Upper lobe of left lung (tissue), 6 donors: ENCODE measurements at places on chromosomes 4 and X.

DNA sequence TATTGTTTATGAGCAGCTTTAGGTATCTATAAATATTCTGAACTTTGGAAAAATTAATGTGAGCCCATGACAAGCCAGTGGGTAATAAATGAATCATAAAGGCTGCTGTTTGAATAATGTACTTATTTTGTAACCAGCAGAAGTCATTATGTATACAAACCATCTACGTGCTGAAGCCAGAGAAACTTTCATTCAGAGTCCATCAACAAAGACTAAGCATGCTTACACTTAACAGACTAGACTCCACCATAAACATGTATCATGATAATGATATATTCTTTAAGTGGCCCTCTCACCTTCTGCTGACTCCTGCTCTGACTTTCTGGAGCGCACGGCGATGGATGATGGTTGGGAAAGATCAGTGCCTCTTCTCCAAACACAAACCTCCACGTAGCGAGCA lies 72.0 kb downstream of the SMARCA5 start:
- H3K4me3 ChIP-seq, result no peak overlapping the region
- DNase-seq, result no peak
- no peak overlapping the region for H3K27ac ChIP-seq
- no peaks in the 10 kb centered on the region for H3K27me3 ChIP-seq
- H3K36me3 ChIP-seq, result no peaks in the 10 kb centered on the region

DNA sequence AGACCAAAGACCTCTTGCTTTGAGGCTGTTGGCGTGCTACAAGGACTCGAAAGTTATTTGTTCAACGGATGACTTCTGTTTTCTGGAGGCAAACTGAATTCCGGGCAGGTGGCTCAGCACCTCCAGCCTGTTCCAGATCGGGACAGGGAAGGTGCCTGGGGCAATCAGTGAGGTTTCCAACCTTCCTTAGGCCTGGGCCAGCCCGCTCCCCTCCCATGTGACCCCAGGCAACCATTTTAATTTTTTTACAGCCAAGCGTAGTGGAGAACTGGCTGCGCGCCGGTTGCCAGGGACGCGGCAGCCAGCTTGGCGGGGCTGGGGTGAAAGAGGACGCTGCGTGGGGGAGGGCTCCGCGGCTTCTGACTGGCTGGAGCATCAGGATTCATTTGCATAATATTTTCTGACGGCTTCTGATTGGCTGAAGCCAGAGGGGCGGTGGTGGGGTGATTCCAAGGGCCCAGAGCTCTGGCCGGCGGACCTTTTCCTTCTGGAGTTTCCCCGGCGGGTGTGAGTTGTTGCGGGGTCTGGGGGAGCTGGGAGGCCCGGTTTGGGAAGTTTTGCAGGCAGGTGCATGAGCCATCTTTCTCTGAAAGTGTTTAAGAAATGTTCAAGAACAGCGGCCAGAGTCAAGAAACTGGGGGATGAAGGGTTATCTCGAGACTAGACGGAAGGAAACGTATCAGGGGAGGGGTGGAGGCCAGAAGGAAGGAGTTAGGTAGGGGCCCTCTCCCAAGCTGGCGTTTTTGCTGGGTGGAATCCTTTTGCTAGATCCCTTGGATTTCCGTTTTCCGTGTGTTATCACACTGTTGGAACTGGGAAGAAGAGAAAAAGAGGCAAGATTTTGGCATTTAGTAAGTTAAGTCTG lies at the start of gene MID1IP1:
Gene MID1IP1 (plus strand): TSS at position 479 of the 865 bp plus-strand sequence. CDS start 3,488 bp downstream, outside the sequence.
- no peaks in the 10 kb centered on the region for H3K27me3 ChIP-seq
- DNase-seq, result peak; percentile 89
- peak within 1 kb of the TSS; percentile 98 for H3K27ac ChIP-seq
- no peaks in the 10 kb centered on the region for H3K36me3 ChIP-seq
- peak within 1 kb of the TSS; percentile 60 for H3K4me3 ChIP-seq
- peaks cover 6% of the 10 kb centered on the region for H3K4me1 ChIP-seq

- H3K27ac ChIP-seq, result no peak overlapping the region
- no peaks in the 10 kb centered on the region for H3K36me3 ChIP-seq
- no peaks in the 10 kb centered on the region for H3K27me3 ChIP-seq
- H3K4me1 ChIP-seq, result peaks cover 4% of the 10 kb centered on the region
These were observed 6.6 kb downstream of the PF4V1 start for GRCh38 chr4:73859614-73860088.

DNA sequence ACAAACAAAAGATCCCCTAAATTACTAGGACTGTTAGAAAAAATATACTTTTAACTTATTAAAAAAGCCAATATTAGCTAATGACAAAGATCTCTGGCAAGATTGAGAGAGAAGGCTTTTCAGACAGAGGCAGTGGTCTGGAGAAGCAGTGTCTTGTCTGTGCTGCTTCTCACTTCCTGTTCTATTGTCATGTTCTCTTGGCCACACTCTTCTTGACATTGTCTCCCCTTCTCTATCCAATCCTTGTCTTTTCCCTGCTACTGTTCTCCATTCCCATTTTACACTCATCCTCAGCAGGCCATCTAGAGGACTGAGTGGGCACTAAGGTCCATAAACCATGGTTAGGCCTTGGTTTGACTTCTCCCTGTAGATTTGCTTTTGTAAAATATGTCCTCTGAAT lies 14.0 kb upstream of the TAPT1 start:
- DNase-seq, result no peak
- no peak overlapping the region for H3K4me3 ChIP-seq
- H3K27me3 ChIP-seq, result no peaks in the 10 kb centered on the region
- H3K27ac ChIP-seq, result no peak overlapping the region
- no peaks in the 10 kb centered on the region for H3K36me3 ChIP-seq

DNA sequence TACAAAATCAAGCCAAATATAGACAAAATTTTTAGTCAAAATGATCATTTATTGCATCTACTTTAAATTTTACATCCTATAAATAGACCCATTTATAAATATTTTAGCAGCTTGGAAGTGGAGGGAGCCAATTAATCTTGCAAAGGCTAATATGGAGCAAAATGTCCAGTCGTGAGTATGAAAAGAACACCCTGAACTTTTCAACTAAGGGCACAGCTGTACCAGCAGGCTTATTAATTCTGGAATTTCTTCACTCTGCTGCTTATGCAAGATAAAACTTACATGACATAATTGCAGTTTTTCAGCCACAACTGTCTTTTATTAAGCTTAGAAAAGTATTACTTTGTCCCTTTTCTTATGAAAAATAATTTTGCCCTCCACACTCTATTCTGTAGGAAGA lies 22.9 kb upstream of the USP53 start:
- H3K4me3 ChIP-seq, result no peak overlapping the region
- no peak for DNase-seq
- no peak overlapping the region for H3K27ac ChIP-seq
- H3K27me3 ChIP-seq, result no peaks in the 10 kb centered on the region
- H3K36me3 ChIP-seq, result no peaks in the 10 kb centered on the region

DNA sequence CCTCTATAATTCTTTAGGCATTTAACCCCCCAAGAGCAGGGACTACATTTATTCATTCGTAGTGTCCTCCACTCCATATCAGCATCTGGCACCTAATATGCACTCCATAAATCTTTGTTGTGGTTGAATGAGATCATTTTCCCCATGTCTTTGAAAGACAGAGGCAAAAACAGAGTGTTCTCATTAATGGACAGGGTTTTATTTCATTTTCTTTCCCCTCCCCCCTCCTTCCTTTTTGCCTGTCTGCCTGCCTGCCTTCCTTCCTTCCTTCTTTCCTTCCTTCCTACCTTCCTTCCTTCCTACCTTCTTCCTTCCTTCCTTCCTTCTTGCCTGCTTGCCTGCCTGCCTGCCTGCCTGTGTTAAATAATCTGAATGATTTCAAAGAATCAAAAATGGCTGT lies 83.2 kb downstream of the SHROOM3 start:
- no peak for DNase-seq
- H3K4me3 ChIP-seq, result no peak overlapping the region
- H3K36me3 ChIP-seq, result no peaks in the 10 kb centered on the region
- no peaks in the 10 kb centered on the region for H3K4me1 ChIP-seq
- H3K27me3 ChIP-seq, result no peaks in the 10 kb centered on the region

- H3K4me3 ChIP-seq, result no peak overlapping the region
- no peaks in the 10 kb centered on the region for H3K4me1 ChIP-seq
- no peak overlapping the region for H3K27ac ChIP-seq
- H3K36me3 ChIP-seq, result no peaks in the 10 kb centered on the region
These were observed 166.4 kb upstream of the SFRP2 start for GRCh38 chr4:153955327-153955726.

- DNase-seq, result no peak
- H3K4me3 ChIP-seq, result no peak overlapping the region
- H3K4me1 ChIP-seq, result no peaks in the 10 kb centered on the region
- H3K27me3 ChIP-seq, result no peaks in the 10 kb centered on the region
- no peak overlapping the region for H3K27ac ChIP-seq
These were observed 184.0 kb upstream of the NEIL3 start for GRCh38 chr4:177125656-177126055.

DNA sequence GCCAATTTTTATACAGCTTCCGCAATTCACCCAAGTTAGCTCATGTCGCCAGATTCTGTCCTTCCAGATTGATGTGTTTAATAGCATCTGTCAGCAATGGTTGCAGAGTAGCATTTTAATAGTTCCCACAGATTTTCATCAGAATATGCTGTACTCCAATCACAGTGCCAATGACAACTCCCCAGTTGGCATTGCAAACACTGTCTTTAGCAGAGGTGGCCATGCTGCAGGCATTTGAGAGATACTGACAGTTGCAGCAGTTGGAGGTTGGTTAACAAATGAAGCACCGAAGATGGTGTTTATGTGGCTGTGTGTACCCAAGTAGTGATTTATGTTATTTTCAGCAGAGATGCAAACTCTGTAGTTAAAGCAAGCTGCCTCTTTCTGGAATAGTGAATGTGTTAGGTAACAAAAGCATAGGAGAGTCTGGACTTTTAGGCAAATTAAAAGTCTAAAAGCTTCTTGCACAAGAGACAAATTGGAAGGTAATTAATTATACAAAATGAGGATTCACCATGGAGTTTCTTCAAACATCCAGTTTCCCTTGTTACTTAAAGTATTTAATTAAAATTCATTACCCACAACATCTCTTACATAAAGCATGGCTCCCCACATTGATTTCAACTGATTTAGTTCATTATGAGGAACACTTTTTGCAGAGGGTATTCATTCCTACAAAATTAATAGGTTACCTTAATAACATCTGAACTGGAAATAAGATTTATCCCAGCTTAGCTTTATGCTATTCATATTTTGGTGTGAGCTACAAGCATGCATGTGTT lies 65.2 kb downstream of the PARM1 start:
- H3K4me1 ChIP-seq, result no peaks in the 10 kb centered on the region
- no peak for DNase-seq

GRCh38 chr4:168540503-168541265 lies 43.8 kb downstream of the PALLD start:
- no peaks in the 10 kb centered on the region for H3K4me1 ChIP-seq
- no peak overlapping the region for H3K27ac ChIP-seq
- no peaks in the 10 kb centered on the region for H3K27me3 ChIP-seq
- H3K4me3 ChIP-seq, result no peak overlapping the region
- DNase-seq, result no peak
- H3K36me3 ChIP-seq, result no peaks in the 10 kb centered on the region

GRCh38 chrX:42694260-42694815 lies 83.6 kb downstream of the PPP1R2C start:
- H3K4me3 ChIP-seq, result no peak overlapping the region
- no peaks in the 10 kb centered on the region for H3K4me1 ChIP-seq

GRCh38 chr4:67104145-67104544 lies 441.2 kb downstream of the CENPC start:
- no peak overlapping the region for H3K27ac ChIP-seq
- no peak for DNase-seq

DNA sequence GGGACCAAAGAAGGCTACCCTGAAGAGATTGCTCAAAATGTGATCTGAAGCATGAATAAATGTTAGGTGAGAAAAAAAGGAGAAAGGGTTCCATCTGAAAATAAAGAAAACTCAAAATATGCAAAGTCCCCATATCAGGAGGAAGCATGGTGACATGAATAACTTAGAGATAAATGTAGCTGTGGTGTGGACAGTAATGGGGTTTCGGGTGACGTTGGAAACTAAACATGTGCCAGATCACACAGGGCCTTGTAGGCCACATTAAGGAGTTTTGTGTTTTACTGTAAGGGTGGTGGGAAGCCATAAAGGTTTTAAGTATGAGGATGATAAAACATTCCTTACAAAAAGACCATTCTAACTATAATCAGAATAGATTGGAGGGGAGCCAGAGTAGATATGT lies 40.3 kb upstream of the ACSL4 start:
- no peak for DNase-seq
- no peak overlapping the region for H3K4me3 ChIP-seq
- no peaks in the 10 kb centered on the region for H3K4me1 ChIP-seq
- no peak overlapping the region for H3K27ac ChIP-seq
- H3K27me3 ChIP-seq, result no peaks in the 10 kb centered on the region
- H3K36me3 ChIP-seq, result no peaks in the 10 kb centered on the region

DNA sequence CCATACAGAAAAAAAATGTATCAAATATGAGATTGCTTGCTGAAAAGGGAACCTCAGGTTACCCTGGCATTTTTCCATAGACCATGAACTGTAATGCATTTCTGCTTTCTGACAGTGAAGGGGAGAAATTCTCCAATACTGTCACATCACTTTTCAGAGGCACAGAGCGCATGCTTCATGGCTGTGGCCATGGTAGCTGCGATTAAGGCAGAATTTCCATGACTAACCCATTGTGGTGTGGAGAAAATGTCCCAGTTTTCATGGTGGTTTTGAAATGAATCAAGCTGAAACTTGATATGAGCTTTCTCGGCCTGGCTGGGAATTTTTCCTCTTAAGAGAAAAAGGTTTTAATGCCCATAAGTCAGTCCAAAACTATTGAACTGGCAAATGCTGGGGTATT lies 39.5 kb upstream of the MAP3K15 start:
- H3K27me3 ChIP-seq, result no peaks in the 10 kb centered on the region
- H3K27ac ChIP-seq, result no peak overlapping the region
- no peak for DNase-seq

- H3K4me1 ChIP-seq, result no peaks in the 10 kb centered on the region
- no peaks in the 10 kb centered on the region for H3K36me3 ChIP-seq
- H3K4me3 ChIP-seq, result no peak overlapping the region
- H3K27me3 ChIP-seq, result no peaks in the 10 kb centered on the region
- H3K27ac ChIP-seq, result no peak overlapping the region
These were observed 38.6 kb downstream of the COL4A6 start for GRCh38 chrX:108399418-108400165.

- no peak overlapping the region for H3K27ac ChIP-seq
- H3K4me3 ChIP-seq, result no peak overlapping the region
- H3K27me3 ChIP-seq, result no peaks in the 10 kb centered on the region
- DNase-seq, result no peak
- no peaks in the 10 kb centered on the region for H3K36me3 ChIP-seq
These were observed 44.6 kb upstream of the GPR173 start for GRCh38 chrX:53004038-53004437.

GRCh38 chr4:183437452-183437851 lies 7.0 kb upstream of the CDKN2AIP start:
- H3K27me3 ChIP-seq, result no peaks in the 10 kb centered on the region
- H3K4me3 ChIP-seq, result no peak overlapping the region
- no peak overlapping the region for H3K27ac ChIP-seq
- no peak for DNase-seq

GRCh38 chr4:76515975-76516843 lies 81.2 kb downstream of the SHROOM3 start:
- no peaks in the 10 kb centered on the region for H3K36me3 ChIP-seq
- H3K27me3 ChIP-seq, result no peaks in the 10 kb centered on the region
- no peak for DNase-seq
- H3K4me3 ChIP-seq, result no peak overlapping the region
